Right hindlimb (tissue), 1 donor: ENCODE measurements at places on chromosomes 2 and 18.

- DNase-seq: no peak
Measured at GRCh38 chr18:68426731-68427315, 288.1 kb downstream of the TMX3 start.

DNA sequence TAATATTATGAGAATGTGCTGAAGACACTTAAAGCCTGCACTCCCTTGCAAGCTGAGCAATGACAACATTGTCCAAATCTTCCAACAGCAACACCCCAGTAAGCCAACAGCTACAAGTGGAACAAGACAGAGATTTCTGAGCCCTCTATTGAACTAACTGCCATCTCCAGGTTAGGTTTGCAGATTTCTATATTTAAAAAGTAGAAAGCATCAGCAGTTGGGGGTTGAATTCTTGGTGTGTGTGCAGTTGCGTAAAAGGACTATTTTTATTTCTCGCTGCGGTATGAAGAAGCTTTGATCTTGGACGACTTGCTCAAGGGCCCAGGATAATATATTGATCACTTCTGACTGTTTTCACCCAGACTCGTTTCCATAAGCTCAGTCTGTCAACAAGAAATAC, 106.2 kb upstream of the ZFP36L2 start:
- no peak for DNase-seq

DNA sequence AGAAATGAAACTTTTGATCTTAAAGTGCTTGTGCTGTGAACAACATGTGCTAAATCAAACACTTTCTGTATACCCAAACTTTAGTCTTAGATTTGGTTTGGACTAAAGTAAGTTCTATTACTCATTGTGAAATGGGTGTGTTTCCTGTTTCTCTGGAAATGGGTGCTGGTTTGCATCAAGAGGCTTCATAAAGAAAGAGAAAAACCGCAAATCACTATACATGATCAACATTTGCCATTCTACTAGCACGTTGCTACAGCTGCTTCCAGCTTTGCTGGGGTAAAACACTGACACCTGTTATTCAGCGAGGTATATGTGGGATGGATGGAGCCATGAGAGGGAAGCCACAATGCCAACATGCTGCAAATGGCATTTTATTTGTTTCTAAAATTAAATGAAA, 547.0 kb upstream of the ACVR2A start:
- no peak for DNase-seq

DNA sequence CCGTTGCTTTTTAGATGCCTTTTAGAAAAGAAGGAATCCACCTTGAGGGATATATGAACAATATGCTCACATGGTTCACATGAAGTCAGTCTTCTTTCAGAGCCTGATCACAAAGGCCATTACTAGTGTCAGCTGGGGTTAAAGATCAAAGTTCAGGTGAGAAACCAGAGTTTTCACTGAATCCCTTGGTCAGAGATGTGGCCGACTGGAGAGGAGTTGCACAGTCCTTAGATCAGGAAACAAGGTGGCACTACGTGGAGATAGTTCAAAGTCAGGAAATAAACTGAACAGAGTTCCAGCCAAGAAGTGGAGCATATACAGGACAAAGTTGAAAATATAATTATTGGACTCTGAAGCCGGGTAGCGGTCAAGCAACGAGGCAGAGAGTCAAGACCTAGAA, 54.6 kb downstream of the AAK1 start:
- DNase-seq: no peak

DNA sequence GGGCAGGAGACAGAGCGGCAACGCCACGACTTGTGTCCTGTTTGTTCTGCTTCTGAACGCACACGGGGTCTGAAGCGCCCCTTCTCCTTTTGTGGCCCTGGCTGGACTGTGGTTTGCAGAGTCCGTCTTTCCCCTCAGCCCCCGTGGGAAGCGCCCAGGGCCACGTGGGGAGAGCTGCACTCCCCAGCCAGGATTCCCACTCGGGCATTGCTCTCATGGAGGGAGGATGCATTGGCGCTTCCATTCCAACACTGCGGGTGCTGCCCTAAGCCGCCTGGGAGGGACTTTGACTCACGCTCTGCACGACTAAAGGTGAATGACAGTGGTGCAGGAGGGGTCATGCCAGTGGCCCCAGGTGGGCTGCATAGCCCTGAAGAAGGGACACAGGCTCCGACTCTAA, 52.5 kb downstream of the TIMM21 start:
- no peak for DNase-seq

DNA sequence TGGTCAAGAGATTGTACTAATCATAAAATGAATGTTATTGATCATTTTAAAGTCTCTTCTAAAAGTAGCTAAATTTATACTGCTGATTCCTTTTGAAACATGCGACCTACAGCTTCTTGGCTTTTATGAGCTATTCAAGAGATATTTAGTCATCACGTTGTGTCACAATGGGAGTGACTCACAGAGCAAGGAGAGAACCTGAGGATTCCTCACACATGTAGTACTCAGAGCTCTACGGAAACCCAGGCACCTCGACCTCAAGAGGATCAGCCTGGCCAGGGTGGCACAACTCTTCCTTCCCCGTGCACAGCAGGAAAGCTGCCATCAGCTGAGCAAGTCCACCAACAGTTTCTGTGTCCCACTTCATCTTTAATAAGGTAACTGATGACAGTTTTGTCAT, at the start of gene DHRS9:
DHRS9 (plus strand) TSS at position 223 of the 400 bp plus-strand sequence. CDS start 12,019 bp downstream, outside the sequence.
- no peak for DNase-seq

- DNase-seq: no peak
Measured at GRCh38 chr2:3313781-3314375, 63.7 kb downstream of the EIPR1 start.

DNA sequence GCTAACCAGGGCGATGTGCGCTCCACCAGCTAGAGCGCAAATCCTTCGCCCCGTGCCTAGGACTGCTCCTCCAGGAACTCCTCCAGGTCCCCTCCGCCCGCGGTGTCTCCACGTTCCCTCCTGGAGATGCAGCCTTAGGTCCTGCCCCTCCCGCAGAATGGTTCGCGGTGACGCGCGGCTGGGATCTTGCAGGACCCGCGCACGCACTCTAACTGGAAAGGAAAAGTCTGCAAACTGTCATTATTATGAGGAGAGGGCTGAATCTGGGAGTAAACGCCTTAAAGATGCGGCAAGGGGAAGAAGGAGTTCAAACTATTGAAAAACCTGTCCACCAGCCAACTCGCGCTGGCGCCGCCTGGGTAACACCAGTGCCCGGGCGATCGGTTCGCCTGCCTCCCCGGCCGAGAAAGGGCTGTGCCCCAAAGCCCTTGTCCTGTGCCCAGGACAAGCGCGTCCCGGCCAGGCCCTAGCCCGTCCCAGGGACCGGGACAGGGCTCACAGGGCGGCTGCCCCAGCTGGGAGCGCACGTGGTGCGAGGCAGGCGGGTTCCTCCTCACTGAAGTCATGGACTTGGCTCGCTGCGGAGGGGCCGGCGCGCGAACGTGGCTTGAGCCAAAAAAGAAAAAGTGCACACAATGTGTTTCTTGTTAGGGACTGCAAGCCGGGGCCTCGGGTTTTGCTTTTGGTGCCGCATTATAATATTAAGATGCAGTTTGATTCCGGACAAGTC, 5.5 kb upstream of the ID2 start:
- peak; percentile 97 for DNase-seq
